ENCODE measurements at places on chromosomes 6 and 20. TPM values are rescaled to one million over a fixed set of nuclear protein-coding genes. Genes with fewer than 3 reads are reported as not detected.
A peak's percentile ranks its signal among the peaks of the same experiment; 100 is the strongest.

DNA sequence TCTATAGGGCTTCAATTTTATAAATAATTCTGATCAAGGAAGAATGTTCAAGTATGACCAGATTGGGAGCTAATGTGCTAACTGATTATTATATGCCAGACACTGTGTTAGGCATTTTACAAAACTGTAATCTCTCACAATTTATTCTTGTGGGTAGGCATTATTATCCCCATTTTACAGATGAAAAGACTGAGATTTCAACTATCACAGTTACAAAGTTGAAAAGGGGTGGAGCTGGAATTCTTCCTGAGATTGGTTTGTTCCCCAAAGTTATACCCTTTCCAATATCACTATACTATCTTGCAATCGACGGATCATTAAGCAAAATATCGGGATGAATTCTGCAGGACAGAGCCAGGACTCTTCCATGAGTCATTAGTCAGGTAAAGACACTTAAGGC lies 57.1 kb downstream of the TPD52L1 start:
- no peak overlapping the region for H3K27ac ChIP-seq
- no peak for DNase-seq
- H3K4me3 ChIP-seq = no peak overlapping the region
- H3K27me3 ChIP-seq = no peaks in the 10 kb centered on the region

DNA sequence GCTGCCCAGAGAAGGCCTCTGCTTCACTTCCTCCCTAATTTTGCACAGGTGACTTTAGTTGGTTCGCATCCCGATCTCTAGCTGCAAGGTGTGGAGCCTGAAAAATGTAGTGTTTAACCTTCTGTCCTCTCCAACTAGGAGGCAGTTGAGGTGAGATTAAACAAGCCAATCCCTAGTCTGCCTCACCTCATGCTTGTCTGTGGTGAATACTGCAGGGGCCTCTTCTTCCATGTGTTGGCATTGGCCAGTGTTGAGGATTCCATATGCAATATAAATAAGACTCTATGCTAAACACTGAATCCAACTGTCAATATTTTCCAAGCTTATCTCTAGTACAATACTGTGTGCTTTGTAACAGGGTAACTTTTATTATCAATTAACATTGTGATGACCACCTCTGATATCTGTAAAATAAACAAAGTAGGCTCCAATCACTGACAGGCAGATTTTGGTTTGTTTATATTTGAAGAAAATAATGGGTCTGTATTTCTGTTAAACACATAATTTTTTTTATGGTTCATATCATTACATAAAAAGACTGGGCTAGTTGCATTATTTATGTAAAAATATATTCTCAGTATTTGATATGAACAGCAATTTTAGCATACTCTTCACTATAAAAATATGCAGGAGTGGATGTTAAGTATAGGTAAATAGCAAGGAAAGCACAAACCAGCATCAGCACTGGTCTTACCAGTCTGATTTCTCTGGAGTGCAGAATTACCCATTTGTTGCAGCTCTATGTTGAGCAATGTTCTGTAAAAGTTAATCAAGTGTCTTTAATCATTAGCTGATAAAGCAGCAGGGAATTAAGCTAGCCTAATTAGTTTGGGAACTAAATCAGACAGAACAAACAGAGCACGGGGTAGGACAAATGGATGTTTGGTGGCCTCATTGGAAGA lies 74.0 kb downstream of the ANKRD6 start:
- H3K27me3 ChIP-seq = no peaks in the 10 kb centered on the region
- no peak overlapping the region for H3K4me3 ChIP-seq
- DNase-seq = no peak
- no peaks in the 10 kb centered on the region for H3K4me1 ChIP-seq
- H3K27ac ChIP-seq = no peak overlapping the region

The MROH8 gene
- 1.5 TPM for total RNA-seq

- H3K36me3 ChIP-seq = no peaks in the 10 kb centered on the region
- H3K27me3 ChIP-seq = no peaks in the 10 kb centered on the region
- H3K4me3 ChIP-seq = no peak overlapping the region
- H3K4me1 ChIP-seq = peaks cover 14% of the 10 kb centered on the region
Observed at GRCh38 chr6:21751608-21752007, 158.1 kb downstream of the SOX4 start.

The SLC22A2 gene
- total RNA-seq = not detected

- no peak for DNase-seq
- H3K27me3 ChIP-seq = no peaks in the 10 kb centered on the region
- H3K4me1 ChIP-seq = peaks cover 49% of the 10 kb centered on the region
- peaks cover 19% of the 10 kb centered on the region for H3K36me3 ChIP-seq
- no peak overlapping the region for H3K4me3 ChIP-seq
- no peak overlapping the region for H3K27ac ChIP-seq
Observed at GRCh38 chr20:49659056-49659455, 54.6 kb downstream of the B4GALT5 start.

GRCh38 chr6:158853072-158853879 lies 34.1 kb upstream of the EZR start:
- peak; percentile 92 for DNase-seq
- H3K4me3 ChIP-seq = no peak overlapping the region
- H3K27me3 ChIP-seq = no peaks in the 10 kb centered on the region
- peaks cover 27% of the 10 kb centered on the region for H3K4me1 ChIP-seq

GRCh38 chr6:133854041-133854363 lies 34.9 kb upstream of the TCF21 start:
- no peaks in the 10 kb centered on the region for H3K4me1 ChIP-seq
- no peaks in the 10 kb centered on the region for H3K36me3 ChIP-seq

DNA sequence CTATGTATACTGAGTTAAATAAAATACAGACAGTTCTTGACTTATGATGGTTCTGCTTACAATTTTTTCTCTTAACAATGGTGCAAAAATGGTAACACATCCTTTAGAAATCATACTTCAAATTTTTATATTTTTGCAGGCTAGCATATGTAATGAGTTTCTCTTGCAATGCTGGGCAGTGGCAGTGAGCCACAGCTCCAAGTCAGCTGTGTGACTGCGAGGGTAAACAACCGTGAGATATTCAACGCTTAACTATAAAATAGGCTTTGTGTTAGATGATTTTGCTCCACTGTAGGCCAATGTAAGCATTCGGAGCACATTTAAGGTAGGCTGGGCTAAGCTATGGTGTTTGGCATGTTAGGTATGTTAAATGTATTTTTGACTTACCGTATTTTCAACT lies 136.1 kb downstream of the PLCB4 start:
- H3K27me3 ChIP-seq = no peaks in the 10 kb centered on the region
- H3K4me3 ChIP-seq = no peak overlapping the region
- DNase-seq = no peak
- H3K4me1 ChIP-seq = peaks cover 5% of the 10 kb centered on the region
- H3K27ac ChIP-seq = no peak overlapping the region

The SCUBE3 gene
- 0.46 TPM for total RNA-seq

DNA sequence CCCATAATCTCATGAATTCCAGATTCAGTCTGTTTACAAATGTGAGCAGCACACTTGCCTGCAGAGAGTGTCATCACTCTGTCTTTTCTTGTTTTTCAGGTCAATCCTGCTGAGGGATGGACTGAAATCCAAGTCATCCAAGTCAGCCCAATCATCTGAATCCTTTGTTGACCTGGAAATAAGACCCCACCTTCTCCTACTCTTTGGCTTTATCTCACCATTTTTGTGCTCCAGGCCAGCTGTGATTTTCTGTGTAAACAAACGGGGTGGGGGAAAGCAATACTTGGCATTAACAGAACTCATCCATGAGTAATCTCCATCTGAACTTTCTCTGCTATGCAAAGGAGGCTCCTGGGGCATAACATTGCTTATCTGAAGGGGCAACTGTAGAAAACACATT lies 16.9 kb upstream of the GSTA4 start:
- H3K27ac ChIP-seq = no peak overlapping the region
- H3K36me3 ChIP-seq = peaks cover 89% of the 10 kb centered on the region
- peaks cover 6% of the 10 kb centered on the region for H3K4me1 ChIP-seq
- H3K27me3 ChIP-seq = no peaks in the 10 kb centered on the region
- H3K4me3 ChIP-seq = no peak overlapping the region

DNA sequence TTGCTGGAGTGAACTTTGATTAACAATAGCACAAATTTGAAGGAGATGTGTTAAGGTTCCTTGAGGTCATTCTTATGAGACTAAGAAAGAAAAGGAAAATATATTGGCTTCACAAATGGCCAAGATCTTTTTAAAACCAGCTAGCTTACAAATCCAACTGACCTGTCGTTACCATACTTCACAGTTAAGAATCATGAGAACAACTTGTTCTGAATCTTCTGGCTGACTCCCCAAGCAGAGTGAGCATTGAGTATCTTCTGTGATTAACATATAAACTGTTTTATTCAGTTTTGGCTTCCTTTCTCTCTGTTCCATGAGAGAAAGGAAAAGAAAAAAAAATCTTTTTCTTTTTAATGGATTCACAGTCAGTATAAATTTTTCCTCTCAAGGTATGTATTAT lies 277.1 kb downstream of the KHDC1L start:
- no peaks in the 10 kb centered on the region for H3K4me1 ChIP-seq
- H3K36me3 ChIP-seq = no peaks in the 10 kb centered on the region
- H3K4me3 ChIP-seq = no peak overlapping the region
- H3K27ac ChIP-seq = no peak overlapping the region

The POU5F1 gene
- 2.8 TPM for total RNA-seq

- no peak for DNase-seq
- no peaks in the 10 kb centered on the region for H3K27me3 ChIP-seq
- H3K36me3 ChIP-seq = no peaks in the 10 kb centered on the region
- H3K27ac ChIP-seq = no peak overlapping the region
Observed at GRCh38 chr6:148711833-148712654, 34.8 kb upstream of the UST start.

The EFHC1 gene
- 16.8 TPM for total RNA-seq

The MEI4 gene
- total RNA-seq = not detected

DNA sequence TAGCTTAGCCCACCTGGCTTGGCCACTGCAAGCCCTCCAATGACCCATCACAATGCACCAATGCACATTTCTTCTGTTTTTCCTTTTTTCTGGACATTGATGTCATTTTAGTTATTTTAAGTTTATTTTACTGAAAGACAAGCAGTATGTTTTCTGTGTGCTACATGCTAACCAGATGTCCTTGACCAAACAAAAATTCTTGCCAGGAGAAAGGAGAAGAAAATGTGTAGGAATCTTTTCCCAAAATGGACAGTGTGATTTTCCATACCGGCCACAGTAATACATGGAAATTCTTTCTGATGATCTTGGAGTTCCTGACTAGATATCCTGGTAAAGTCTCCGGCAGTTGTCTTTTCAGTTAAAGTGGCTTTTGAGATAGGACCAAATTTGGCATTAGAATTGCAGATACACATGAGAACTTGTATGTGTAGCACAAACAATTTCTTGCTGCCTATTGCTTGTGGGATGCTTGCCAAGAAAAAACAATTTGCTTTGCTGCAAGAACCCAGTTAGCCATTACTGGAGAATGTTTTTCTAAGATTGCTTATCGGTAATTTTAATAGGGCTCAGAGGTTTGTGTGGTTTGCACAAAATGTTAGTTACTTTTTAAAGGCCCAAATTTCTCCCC lies 696.5 kb upstream of the CITED2 start:
- H3K4me3 ChIP-seq = no peak overlapping the region
- no peak overlapping the region for H3K27ac ChIP-seq
- no peak for DNase-seq
- H3K36me3 ChIP-seq = no peaks in the 10 kb centered on the region
- H3K4me1 ChIP-seq = peaks cover 9% of the 10 kb centered on the region

DNA sequence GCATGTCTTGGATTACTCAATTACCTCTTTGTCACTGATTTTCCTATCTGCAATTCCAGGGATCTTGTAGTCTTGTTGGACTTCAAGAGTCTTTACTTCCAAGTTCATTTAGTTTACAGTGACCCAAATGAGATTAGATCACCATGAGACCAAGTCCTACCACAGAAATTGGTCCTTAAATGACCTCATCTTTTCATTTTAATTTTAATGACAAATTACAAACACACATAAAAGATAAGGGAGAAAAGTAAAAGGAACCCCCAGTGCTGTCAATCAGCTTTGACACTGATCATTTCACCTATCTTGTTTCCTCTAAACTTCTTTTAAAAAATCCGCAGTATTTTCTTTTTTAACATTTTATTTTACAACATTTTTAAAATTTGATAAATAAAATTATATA lies 54.9 kb upstream of the FYN start:
- no peaks in the 10 kb centered on the region for H3K36me3 ChIP-seq
- no peak overlapping the region for H3K27ac ChIP-seq

The JPH2 gene
- total RNA-seq = 7.9 TPM

DNA sequence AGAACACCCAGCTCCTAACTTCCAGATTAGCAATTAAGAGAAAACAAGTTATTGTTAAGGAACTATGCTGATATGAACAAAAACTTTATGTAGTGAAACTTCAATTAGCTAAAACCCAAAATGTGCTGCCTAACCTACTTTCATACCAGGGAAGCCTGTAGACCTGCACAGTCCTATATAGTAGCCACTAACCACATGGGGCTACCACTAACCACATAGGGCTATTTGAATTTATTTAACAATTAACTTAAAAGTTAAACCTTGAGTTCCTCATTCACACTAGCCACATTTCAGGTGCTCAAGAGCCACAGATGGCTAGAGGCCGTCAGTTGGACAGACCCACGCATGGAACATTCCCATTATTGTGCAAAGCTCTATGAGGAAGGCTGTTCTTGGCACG lies 72.4 kb upstream of the LAMP5 start:
- no peak for DNase-seq
- no peak overlapping the region for H3K4me3 ChIP-seq
- no peaks in the 10 kb centered on the region for H3K36me3 ChIP-seq
- no peak overlapping the region for H3K27ac ChIP-seq
- no peaks in the 10 kb centered on the region for H3K4me1 ChIP-seq

GRCh38 chr6:3328796-3329195 lies 70.0 kb downstream of the PSMG4 start:
- no peaks in the 10 kb centered on the region for H3K36me3 ChIP-seq
- DNase-seq = no peak
- H3K4me1 ChIP-seq = peaks cover 16% of the 10 kb centered on the region
- H3K4me3 ChIP-seq = no peak overlapping the region
- no peaks in the 10 kb centered on the region for H3K27me3 ChIP-seq
- H3K27ac ChIP-seq = no peak overlapping the region

The LINC00237 gene
- total RNA-seq = not detected

The TNNC2 gene
- total RNA-seq = 0.61 TPM

DNA sequence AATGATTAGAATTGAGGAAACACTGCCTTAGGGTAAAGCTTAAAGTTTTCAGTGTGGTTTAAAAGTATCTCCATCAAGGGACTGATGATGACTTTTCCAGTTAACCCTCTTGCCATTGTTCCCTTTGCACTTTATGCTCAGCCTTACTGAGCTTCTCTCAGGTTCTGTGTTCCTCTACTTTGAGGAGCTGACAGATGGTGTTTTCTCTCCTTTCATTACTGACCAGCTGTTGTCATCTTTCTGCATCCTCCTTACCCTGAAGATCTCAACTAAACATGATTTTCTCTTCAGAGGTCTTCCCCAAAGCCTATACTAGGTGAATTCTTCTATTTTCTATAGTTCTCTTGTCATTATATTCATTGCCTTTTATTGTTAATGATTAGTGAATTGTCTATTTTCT lies 475.6 kb upstream of the SYNCRIP start:
- no peaks in the 10 kb centered on the region for H3K36me3 ChIP-seq
- H3K27ac ChIP-seq = no peak overlapping the region
- no peak for DNase-seq
- no peaks in the 10 kb centered on the region for H3K4me1 ChIP-seq
- H3K4me3 ChIP-seq = no peak overlapping the region
